ENCODE measurements at places on chromosomes 13 and 19. TPM values are rescaled to one million over a fixed set of nuclear protein-coding genes. Genes with fewer than 3 reads are reported as not detected.

The ZFP82 gene
- 5.3 TPM for polyA plus RNA-seq

The RPL21 gene
- polyA plus RNA-seq = 9,080 TPM

DNA sequence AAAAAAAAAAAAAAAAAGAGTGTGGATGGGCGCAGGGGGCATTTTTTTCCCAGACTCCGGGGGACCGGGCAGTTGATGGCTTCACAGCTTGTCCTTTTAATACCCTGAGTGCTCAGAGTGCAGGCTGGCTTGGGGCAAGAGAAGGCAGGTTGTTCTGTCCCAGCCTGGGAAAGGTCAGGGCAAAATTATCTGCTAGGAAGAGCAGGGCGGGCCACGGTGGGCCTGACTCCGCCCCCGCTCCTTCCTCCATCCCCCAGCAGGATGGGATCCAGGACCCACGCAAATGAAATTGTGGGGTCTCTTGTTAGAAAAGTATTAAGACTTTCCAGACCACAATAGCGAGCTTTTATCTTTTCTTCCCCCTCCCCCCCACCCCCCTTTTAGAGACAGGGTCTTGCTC lies 70.7 kb downstream of the PTPRS start:
- no peak for DNase-seq

The TMEM238 gene
- 1.1 TPM for polyA plus RNA-seq

- DNase-seq = no peak
These were observed 9.7 kb downstream of the GPR42 start for GRCh38 chr19:35380450-35381124.

GRCh38 chr13:27578121-27579030 lies 42.0 kb downstream of the LNX2 start:
- DNase-seq = no peak
